ENCODE measurements at places on chromosomes 3 and 15. TPM values are rescaled to one million over a fixed set of nuclear protein-coding genes. Genes with fewer than 3 reads are reported as not detected.

The PLA2G4F gene
- 99.0 TPM for total RNA-seq

- H3K4me1 ChIP-seq: peaks cover 21% of the 10 kb centered on the region
- H3K36me3 ChIP-seq: no peaks in the 10 kb centered on the region
- no peak for DNase-seq
- no peak overlapping the region for H3K4me3 ChIP-seq
- H3K27ac ChIP-seq: no peak overlapping the region
- H3K27me3 ChIP-seq: no peaks in the 10 kb centered on the region
Observed at GRCh38 chr15:74961616-74962015, 5.0 kb upstream of the RPP25 start.

- no peaks in the 10 kb centered on the region for H3K27me3 ChIP-seq
- DNase-seq: peak; percentile 76
- H3K36me3 ChIP-seq: peaks cover 6% of the 10 kb centered on the region
- peaks cover 99% of the 10 kb centered on the region for H3K4me1 ChIP-seq
Observed at GRCh38 chr3:129593595-129594339, 12.7 kb downstream of the PLXND1 start.

The LRRC31 gene
- 1.1 TPM for total RNA-seq

The ECE2 gene
- total RNA-seq: not detected

The GP5 gene
- total RNA-seq: 0.38 TPM

Measured in lower lobe of right lung (tissue), 2 donors.